Thoracic aorta (tissue), 2 donors: ENCODE measurements at places on chromosomes 16 and 17. TPM values are rescaled to one million over a fixed set of nuclear protein-coding genes. Genes with fewer than 3 reads are reported as not detected.

GRCh38 chr17:17408236-17408794, 68.5 kb upstream of the MED9 start:
- DNase-seq = no peak

Gene GDPD3
- 4.6 TPM for total RNA-seq

Gene DNAH9
- total RNA-seq = not detected

DNA sequence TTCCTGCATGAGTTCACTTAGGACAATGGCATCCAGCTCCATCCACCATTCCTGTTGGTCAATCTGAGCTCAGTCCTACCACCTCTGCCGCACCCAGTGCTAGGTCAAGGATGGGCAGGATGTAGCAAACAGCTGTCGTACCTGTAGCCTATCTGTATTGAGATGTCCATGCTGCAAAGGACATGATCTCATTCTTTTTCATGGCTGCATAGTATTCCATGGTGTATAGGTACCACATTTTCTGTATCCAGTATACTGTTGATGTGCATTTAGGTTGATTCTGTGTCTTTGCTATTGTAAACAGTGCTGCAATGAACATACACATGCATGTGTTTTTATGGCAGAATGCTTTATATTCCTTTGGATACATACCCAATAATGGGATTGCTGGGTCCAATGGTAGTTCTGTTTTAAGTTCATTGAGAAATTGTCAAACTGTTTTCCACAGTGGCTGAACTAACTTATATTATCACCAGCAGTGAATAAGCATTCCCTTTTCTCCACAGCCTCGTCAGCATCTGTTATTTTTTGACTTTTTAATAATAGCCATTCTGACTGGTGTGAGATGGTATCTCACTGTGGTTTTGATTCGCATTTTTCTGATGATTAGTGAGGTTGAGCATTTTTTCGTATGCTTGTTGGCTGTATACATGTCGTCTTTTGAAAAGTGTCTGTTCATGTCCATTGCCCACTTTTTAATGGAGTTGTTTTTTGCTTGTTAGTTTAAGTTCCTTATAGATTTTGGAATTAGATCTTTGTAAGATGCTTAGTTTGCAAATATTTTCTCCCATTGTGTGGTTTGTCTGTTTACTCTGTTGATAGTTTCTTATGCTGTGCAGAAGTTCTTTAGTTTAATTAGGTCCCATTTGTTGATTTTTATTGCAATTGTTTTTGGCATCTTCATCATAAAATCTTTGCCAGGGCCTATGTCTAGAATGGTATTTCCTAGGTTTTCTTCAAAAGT, 7.2 kb upstream of the MRTFB start:
- DNase-seq = no peak

Gene ZFHX3
- total RNA-seq = 57.7 TPM

Gene KCNJ2
- total RNA-seq = 2.0 TPM

Gene MTSS2
- total RNA-seq = 57.3 TPM

DNA sequence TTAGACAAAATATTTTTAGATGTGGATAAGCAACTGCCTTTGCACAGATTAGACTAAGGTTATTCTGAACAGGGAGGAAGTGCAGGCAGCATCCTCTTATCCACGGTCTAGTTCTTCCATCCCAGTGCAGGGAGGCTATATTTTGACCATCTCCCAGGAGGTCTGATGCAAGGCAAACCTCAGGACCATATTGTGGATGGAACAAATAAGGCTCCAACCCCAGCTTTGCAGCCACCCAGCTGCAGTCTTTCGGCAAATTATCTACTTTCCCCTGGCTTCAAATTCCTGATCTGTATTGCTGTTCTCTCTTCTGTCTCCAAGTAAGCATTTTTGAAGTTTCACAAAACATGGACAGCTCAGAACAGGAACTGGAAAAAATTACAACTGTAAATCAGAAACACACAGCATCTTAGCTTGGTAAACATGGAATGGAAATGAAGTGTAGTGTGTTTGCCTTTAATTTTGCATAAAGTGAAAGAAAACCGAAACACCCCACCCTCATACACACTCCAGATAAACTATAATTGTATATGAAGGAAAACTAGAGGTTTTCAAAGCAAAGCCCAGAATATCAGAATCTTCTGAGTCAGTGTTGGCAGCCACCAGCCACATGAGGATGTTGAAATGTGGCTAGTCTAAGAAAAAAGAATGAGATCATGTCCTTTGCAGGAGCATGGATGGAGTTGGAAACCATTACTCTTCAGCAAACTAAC, 33.5 kb upstream of the MON1B start:
- DNase-seq = no peak

- DNase-seq = no peak
Observed at GRCh38 chr17:47298712-47299111, 25.0 kb upstream of the EFCAB13 start.

Gene TPSD1
- total RNA-seq = 3.1 TPM

DNA sequence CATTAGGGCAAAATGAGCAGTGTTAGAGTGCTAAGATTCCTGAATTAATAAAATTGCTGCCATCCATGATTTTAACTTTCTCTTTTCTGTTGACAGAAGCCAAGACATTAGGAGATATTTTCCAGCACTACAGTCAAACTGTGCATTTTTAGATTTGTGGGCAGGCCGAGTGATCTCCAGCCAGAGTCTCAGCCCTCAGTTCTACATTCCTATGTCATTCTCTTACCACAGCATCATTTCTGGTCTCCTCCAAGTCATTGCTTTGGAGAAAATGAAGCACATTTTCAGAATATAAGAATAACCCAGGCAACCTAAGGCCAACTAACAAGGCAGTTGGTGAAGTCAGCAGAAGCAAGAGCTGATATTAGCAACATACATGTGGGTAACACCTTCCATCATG, 74.6 kb upstream of the NUDT7 start:
- DNase-seq = no peak

DNA sequence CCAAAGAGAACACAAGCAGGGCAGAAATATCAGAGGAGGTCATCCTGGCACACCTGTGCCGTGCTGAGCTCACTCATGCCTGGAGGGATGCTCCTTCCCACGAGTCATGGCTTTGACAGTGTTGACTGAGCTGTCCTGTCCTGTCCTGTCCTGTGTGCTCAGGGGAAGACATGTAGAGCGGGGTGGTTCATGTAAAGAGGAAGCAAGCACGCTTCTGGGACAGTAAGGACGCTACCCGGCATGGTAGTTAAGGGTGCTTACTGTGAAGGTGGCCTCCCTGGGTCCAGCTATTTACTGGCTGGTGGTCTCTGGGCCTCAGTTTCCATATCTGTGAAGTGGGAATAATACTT, 398 bp downstream of the LGALS9 start:
- no peak for DNase-seq

Gene PPM1E
- not detected for total RNA-seq

- no peak for DNase-seq
Observed at GRCh38 chr16:817001-817906, 16.7 kb upstream of the GNG13 start.

DNA sequence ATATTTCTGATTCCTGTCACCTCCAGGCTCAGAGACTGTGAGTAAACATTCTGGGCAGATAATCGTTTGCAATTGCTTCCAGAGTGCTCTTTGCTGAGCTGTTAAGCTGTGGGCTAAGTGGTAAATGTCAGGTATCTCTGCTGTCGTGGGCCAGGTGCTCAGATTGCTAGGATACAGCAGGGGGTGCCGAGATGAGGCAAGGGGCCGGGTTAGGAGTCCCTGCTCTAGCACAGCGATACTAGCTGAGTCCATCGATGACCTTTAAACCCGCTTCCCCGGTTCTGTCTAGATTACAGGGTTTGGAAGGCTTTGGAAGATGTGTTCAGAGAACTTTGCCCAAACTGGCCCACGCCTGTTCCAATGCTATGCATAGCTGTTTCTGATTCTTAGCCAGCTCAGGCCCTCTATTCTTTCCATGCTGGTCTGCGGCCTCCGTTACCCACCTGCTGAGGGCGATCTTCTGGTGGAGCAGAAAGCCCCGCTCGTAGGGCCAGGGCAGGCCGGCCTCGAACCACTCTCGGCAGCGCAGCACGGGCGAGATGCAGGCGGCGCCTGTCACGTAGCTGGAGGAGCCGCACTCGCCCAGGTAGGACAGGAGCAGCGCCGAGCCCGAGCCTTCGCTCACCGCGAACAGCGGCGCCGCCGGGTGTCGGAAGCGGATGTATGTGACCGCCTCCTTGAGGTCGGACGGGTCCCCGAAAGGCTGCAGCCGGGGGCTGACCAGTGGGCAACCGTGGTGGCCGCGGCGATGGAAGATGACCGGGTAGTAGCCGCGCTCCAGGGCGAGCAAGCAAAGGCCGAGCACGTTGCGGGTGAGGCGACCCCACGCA, 979 bp downstream of the ABHD15 start:
- DNase-seq = no peak

Gene CLDN6
- not detected for total RNA-seq

Gene TP53TG3D
- not detected for total RNA-seq

DNA sequence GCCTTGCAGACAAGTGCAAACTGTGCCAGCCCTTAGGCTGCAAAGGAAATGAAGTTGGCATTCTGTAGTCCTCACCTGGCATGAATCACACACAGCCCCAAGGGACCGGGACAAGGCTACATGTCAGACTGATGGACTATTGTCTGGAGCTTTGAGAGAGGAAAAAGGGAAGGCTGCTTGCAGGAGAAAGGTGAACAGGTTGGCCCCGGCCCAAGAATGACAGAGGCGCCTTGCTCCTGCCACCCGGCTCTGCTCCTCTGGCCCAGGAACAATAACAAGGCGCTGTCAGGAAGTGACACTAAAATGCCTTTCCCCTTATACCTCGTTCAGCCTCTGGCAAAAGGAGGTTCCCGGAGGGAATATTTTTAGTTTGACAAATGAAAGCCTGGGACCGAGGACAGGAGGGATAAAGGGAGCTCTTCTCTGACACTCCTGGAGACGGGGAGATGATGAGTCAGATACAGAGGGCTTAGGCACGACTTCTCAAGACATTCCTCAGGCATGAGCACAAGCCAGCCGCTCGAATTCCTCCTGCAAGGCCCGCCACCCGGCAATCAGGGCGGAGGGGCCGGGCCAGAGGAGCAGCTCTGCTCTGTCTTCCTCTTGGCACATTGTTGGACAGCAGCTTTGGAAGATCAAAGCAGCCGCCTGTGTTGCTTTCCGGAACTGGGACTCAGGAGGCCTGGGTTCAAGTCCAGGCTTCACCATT, 105.8 kb downstream of the NOG start:
- DNase-seq = peak; percentile 6

- no peak for DNase-seq
Observed at GRCh38 chr16:31038993-31039392, 5.6 kb downstream of the STX4 start.

GRCh38 chr16:3787924-3788661, 70.8 kb upstream of the TRAP1 start:
- no peak for DNase-seq
